Activated CD8-positive, alpha-beta memory T cell treated with anti-CD3 and anti-CD28 coated beads for 1 hour (primary cell): ENCODE measurements at places on chromosomes 3 and 15.
A peak's percentile ranks its signal among the peaks of the same experiment; 100 is the strongest.

DNA sequence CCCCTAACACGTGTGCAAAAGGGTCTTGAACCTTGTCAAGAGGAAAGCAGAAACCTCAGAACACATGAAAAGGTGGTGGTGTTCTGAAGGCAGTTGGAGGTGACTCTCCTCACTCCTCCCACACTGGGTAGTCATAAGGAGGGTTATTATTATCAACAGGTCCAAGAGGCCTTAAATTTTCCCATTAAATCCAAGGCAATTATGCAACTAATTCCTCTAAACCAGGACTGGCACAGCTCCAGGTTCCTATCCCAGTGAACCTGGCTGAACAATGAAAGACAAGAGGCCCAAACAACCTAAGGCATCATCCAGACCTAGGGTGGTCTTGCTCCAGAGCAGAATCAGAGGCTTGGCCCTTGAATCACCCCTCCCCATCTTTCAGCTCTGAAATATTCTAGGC, 15.0 kb downstream of the MYLK start:
- no peak for DNase-seq

DNA sequence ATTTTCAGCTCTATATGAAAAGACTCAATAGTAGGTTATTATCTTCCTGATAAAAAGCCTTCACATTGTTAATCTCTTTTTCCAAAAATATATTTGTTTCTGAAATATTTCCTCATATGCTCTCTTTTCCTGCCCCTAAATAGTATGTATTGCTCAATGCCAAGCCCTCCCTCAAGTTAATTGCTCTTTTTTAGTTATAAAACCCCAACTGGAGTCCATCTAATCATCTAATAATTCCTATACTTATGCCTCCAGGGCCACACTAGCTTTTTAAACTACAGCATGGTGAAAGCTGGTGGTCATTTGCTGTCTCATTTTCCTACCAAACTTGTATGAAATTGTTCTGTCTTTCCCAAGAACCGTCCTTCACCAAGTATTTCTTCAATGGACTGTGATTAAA, 26.7 kb downstream of the AQP9 start:
- DNase-seq: no peak

GRCh38 chr15:25688166-25688565, 175.0 kb downstream of the ATP10A start:
- DNase-seq: no peak

- DNase-seq: no peak
These were observed 918 bp downstream of the PRSS50 start for GRCh38 chr3:46716461-46717441.

DNA sequence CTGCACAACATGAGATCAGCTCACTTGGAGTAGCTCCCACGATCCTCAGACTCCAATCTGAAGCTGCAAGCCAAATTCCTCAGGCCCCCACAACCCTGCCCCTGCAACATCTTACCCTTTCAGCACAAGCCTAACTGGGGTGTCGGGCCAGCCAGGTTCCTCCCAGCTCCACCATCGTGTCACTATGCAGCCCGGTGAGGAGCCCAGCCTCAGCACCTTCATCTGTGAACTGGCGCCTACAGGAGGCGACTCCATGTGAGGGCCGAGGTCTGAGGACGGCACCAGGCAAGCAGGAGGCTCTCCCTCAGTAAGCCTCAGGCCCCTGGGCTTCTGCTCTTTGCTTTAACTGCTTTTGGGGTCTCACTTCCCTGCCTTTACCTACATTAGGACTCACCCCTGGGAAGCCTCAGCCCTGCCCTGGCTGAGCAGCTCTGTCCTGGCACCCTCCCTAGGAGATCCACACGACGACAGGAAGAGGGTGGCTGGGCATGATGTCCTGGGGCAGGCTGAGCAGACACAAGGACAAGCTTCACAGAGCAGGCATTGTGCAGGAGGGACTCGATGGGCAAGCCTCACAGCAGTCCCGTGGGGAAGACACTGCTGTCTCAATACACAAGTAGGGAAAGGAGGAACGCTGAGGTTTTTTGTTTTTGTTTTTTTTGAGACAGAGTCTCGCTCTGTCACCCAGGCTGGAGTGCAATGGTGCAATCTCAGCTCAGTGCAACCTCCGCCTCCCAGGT, 104.6 kb downstream of the ADAMTS17 start:
- DNase-seq: no peak

- no peak for DNase-seq
These were observed 1.4 kb upstream of the IL17RC start for GRCh38 chr3:9915254-9916141.

DNA sequence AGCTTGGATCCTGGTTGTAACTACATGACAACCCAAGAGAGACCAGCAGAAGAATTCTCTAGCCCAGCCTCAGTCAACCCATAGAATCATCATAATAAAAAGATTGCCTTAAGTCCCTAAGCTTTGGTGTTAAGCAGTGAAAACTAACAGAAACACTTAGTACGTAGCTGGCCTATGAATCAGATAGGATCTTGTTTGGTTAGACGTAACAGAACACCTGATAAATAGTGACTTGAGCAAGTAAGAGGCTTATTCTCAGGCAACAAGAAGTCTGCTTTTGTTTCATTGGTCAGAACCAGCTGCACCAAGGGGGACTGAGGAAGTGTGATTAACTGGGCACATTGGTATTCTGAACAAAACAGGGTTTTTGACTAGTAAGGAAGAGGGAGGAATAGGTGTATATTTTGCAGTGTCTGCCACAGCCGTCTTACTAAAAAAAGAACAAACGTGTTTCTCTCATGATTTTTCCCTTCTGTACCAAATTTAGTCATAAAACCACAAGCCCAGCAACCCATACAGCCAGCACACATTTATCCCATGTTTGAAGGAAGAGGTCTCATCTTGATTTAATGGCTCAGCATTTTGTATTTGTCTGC, 53.3 kb upstream of the GLCE start:
- no peak for DNase-seq

- no peak for DNase-seq
These were observed 8.4 kb upstream of the ATR start for GRCh38 chr3:142586803-142587406.

DNA sequence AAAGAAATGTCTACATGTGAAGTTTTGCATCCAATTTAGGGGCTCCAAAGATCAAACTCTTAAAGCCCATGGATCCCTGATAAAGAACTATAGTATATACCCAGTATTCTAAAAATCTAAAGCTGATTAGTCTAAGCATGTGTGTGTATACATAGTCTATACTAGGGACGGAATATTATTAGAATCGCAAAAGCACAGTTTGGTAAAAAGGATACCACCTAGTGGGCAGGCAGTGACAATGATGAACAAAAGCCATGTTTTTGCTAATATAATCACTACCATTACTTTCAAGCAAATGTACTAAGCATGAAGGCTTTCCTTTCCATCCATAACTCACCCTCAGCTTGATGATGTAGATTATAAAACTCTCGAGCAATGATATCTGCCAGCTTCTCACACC, 16.5 kb downstream of the POLQ start:
- DNase-seq: no peak

GRCh38 chr3:14204515-14205284, 26.1 kb downstream of the LSM3 start:
- no peak for DNase-seq

DNA sequence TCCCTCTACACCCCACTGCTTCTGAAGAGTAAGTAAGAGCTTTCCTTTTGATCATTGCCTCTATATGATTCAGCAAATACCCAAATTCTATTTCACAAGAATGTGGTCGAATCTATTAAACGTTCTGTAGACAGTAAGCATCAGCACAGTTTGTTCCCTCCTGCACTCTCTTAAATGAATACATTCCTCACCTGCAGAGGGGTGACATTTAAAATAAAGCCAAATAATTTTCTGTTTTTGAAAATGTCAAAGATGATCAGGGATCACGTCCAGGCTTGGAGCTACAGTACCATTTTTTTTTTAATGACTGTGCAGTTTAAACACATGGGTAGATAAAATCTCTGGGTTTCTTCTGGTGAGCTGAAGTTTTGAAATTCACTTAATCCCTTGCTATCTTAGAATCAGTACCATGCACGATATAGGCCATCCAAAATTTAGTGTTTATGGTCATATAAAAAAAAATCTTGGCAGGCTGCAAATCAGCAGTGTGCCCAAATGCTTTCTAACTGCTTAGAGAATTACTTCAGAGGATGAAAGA, 12.8 kb downstream of the PYDC2 start:
- DNase-seq: no peak

DNA sequence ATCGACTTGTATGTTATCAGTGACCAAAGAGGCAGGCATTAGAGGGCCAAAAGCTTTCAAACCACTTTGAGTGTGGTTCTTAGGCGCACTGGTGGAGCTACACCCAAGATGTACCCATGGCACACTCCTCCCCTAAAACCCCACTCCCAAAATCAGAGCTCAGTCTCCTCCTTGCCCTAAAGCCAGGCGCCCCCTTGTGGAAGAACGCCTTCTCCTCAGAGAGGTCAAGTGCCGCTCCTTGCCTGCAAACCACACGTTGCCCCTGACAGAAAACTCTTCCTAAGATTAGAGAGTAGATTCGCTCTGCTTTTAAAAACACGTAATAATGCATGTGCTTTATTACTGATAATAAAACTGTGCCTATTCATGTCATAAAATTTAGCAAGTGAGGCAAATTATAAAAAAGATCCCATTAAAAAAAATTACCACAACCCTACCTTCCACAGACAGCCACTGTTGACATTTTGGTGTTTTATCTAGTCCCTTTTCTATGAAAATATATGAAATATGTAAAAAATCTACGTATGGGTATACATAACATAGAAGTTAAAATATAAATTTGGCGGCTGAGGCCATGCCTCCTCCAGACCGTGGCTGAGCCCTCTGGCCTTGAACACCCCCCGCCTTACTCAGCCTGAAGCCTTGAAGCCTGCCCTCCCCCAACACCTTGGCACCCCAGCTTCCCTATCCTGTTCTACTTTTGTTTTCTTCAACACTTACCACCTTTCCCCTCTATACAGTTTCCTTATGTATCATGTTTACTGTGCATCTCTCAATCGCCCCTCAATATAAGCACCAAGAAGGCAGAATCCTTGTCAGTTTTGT, 33.5 kb downstream of the BCL2L10 start:
- peak; percentile 80 for DNase-seq

GRCh38 chr3:179247289-179248015, 3.5 kb downstream of the KCNMB3 start:
- no peak for DNase-seq

- DNase-seq: no peak
These were observed 4.9 kb upstream of the ACKR4 start for GRCh38 chr3:132592216-132592615.

DNA sequence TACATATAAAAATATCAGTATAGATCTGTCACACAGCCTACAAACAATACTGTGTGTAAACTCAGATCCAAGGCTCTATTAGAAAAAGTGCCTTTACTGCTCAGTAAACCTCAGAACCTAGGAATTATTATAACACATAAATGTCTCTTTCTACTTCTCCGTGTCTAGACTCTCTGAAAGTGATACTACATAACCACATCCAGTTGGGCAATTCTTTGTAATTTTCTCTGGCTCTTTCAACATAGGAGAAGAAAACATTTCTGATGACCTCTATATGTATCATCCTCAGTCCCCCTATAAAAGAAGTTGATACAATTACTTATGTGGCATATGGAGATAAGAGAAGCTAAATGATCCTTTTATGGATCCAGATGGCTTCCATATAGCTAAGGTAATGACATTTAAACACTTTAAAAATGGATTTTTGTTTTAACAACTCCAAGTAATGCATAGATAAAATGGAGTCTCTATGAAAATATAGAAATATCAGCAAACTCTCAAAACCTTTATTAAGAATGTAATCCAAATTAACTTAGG, 104.5 kb downstream of the LSAMP start:
- DNase-seq: no peak

- no peak for DNase-seq
These were observed 920.9 kb downstream of the TUSC7 start for GRCh38 chr3:117630469-117630868.

GRCh38 chr15:63318344-63318743, 40.9 kb downstream of the APH1B start:
- DNase-seq: no peak

DNA sequence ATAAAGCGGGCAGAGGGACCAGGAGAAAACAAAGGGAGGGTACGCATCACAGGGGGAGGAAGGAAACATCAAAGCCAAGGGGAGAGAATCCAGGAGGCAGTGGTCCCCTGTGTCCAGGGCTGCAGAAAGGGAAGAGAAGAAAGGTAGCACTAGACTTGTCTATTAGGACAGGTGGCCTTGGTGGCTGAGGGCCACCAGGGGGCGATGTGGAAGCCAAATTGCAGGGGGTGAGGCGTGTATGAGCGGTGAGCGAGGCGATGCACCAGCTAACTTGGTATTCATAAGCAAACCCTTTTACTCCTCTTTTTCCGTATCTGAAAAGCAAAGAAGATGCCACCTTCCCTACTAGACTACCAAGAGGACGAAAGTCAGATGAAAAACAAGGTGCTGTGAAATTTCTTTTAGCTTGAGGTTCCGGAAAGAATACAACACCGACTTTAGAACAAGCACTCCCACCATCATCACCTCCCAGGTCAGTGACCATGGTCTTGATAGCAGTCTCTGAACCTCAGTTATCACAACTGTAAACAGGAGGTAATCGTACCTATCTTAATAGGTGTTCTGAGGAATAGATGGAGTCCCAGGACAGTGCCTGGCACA, 654.4 kb upstream of the ADAMTS9 start:
- no peak for DNase-seq

- no peak for DNase-seq
These were observed 708 bp upstream of the GCHFR start for GRCh38 chr15:40762919-40763800.

DNA sequence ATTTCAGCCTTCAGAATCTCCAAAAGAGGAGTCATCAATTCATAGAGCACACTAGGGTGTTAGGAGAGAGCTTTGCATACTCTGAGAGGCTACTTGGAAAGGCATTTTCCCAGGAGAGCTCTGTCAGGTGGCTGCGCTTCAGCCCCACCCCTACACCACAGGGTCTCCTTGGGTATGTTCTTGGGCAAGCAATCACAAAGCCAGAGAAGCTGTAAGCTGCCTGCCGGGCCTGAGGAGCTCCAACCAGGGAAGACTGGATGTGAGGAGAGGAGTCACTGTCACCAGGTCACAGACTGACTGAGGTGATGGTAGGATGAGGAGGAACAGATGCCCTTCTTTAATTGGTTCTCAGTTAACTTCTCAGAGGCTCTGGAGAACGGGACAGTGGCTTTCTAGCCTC, 9.8 kb upstream of the RPSA start:
- DNase-seq: no peak

DNA sequence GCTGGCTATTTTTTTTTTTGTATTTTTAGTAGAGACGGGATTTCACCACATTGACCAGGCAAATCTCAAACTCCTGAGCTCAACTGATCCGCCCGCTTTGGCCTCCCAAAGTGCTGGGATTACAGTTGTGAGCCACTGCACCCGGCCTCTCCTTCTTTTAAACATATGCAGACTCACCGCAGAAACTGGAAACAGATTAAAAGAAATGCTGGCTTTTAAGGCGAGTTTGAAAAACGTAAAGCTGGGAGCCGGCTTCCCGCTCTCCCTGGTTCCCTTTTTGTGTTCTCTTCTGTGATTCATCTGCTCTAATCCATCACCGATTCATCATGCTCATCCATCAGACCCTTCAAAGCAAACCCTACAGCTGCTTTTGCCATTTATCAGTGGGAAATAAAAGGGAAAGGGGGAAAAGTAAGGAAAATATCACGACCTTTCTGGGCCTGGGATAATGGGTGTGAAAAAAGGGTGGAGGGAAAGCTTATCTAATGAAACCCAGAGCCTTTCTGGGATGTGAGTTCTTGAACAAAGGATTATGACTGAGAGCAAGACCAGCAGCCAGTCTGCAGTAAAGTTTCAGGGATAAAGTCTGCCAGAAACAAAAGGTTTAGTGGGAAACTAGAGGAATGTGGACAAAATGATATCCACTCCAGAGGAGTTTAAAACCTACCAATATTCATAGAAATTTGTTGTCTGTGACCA, 92.3 kb upstream of the LRIG1 start:
- no peak for DNase-seq
